ENCODE measurements at places on chromosomes 12 and 14.

- DNase-seq, result no peak
Observed at GRCh38 chr14:73973497-73973896, 23.4 kb downstream of the COQ6 start.

GRCh38 chr12:100675432-100675831 is 101.9 kb downstream of the GAS2L3 start:
- no peak for DNase-seq

GRCh38 chr12:125205386-125205785 is 140.2 kb downstream of the AACS start:
- DNase-seq, result no peak

DNA sequence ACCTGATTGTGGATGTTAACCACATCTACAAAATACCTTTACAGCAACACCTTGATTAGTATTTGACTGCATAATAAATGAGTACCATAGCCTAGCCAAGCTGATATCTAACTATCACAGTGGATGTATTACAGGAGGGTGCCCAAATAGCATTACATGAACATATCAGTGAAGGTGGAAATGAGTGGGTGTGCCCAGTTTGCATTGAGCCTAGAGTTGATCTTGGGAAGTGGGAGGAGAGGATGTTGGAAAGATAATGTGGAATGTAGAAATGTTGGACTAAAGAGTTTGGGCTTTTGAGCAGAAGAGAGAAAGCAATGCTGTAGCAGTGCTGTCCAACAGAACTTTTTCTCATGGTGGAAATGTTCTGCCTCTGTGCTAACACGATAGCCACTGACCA is 98.9 kb downstream of the ANO6 start:
- DNase-seq, result no peak

DNA sequence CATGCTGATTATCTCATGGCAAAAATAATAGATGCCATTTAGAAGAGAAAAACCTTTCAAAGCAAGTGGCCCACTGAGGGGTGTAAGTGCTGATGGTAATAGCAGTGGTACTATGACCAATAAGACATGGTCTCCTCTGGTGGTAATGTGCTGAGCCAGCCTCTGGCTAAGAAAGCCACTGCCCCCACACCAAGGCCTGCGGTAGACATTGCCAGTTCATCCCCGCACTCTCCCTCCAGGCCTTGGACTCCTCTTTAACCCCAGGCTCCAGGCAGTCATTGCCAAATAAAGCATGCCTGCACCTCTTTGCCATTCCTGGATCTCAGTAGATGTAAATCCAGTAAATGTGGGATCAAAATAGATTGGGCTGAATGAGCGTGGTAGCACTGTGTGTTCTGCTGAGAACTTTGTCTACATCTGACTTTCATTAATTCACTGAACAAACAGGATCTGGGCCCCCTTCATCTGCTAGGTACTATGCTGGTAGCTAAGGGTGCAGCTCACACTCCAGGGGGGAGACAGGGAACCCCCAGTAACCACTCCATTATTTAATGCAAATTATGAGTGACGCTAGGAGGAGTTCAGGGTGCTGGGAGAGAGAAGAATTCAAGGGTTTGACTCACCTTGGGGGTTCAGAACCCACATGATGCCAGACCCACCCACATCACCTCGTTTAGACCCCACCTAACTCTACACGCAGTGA is 89.3 kb downstream of the BCL11B start:
- no peak for DNase-seq

GRCh38 chr14:99966037-99966835 is 99.0 kb upstream of the EVL start:
- DNase-seq, result no peak

GRCh38 chr12:93653079-93653478 is 24.1 kb upstream of the CRADD start:
- DNase-seq, result no peak

DNA sequence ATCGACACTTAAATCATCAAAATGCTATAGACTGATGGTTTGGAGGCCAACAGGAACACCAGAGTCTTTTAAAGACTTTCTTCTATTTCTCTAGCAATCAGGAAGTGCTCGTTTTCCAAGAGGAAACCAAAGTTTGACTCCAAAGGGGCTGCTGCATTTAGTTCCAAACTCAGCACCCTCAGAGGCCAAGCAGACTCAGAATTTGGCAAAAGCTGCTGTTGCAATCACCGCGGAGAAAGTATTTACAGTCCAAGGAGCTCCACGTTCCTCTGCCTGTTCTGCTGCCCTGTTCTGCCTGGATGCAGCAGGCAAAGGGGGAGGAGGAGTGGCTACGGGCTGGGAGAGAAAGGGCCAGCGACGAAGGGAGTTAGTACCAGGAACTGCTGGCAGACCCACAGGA is 325.1 kb downstream of the BCL11B start:
- DNase-seq, result no peak

DNA sequence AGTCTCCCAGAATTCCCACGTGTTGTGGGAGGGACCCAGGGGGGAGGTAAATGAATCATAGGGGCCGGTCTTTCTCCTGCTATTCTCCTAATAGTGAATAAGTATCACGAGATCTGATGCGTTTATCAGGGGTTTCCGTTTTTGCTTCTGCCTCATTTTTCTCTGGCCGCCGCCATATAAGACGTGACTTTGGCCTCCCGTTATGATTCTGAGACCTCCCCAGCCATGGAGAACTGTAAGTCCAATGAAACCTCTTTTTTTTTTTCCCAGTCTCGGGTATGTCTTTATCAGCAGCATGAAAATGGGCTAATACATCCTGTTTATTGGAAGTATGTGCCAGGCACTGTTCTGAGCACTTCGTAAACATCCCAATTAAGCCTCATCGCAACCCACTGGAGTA is 788 bp downstream of the KRT72 start:
- DNase-seq, result no peak

- DNase-seq, result no peak
Observed at GRCh38 chr12:77401064-77401769, 335.8 kb upstream of the E2F7 start.

GRCh38 chr12:13205809-13206559 is 9.5 kb downstream of the EMP1 start:
- no peak for DNase-seq

- no peak for DNase-seq
Observed at GRCh38 chr12:26251600-26251999, 56.2 kb downstream of the SSPN start.

DNA sequence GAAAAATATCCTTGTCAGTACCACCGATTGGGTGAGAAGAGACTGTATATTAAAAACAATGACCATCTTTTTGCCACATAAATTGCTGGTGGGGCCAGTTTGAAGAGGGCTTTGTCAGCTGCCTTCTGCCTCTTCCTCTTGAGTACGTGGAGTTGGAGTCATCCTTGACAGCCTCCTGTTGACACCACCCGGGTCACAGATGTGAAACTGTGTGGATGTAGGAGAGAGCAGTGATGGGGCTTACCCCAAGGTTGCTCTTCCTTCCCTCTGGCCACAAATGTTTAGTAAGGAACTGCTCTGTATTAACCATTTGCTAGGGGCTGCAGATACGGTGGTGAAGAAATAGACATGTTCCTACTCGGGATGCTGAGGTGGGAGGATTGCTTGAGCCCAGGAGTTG is 12.2 kb downstream of the PTPN11 start:
- no peak for DNase-seq

GRCh38 chr14:91755570-91756295 is 23.8 kb upstream of the CATSPERB start:
- no peak for DNase-seq

DNA sequence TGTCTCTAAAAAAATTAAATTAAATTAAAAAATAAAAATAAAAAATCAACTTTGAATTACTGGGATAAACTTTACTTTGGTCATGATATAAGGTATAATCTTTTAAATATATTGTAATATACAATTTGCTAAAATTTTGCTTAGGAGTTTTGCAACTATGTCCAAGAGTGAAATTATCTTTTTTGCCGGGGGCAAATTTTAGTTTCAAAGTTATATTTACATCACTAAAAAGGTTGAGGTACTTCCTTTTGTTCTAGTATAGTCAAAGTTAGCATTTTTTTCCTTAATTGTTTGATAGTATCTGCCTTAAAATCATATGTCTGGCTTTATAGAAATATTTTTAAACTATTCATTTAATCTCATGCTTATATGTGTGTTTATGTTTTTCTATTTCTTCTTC is 17.6 kb upstream of the OR10AD1 start:
- no peak for DNase-seq

GRCh38 chr14:32083315-32083624 is 6.2 kb downstream of the ARHGAP5 start:
- no peak for DNase-seq

- no peak for DNase-seq
Observed at GRCh38 chr12:41683023-41683422, 461.7 kb downstream of the GXYLT1 start.

GRCh38 chr14:94752591-94753436 is 17.1 kb downstream of the GSC start:
- DNase-seq, result no peak

- no peak for DNase-seq
Observed at GRCh38 chr12:58907391-58907790, 12.9 kb downstream of the LRIG3 start.

- no peak for DNase-seq
Observed at GRCh38 chr12:49924628-49925246, 21.0 kb upstream of the FAIM2 start.

DNA sequence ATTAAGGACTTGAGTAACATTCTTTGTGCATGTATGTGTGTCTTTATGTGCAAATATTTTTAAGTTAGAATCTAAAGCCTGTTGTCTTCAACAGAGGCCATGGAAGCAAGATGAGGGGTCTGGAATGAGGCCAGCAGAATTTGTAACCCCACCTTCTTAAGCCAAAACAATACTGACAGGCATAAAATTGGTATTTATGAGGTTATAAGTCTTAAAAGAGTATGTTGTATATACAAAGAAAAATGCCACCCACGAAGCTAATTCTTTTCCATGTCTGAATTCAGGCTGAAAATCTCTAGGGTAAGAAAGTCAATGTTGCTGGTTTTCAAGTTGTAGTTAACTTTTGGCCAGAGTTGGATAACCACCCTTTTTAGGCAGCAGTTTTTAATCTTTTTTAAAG is 86.2 kb upstream of the TMTC1 start:
- no peak for DNase-seq

DNA sequence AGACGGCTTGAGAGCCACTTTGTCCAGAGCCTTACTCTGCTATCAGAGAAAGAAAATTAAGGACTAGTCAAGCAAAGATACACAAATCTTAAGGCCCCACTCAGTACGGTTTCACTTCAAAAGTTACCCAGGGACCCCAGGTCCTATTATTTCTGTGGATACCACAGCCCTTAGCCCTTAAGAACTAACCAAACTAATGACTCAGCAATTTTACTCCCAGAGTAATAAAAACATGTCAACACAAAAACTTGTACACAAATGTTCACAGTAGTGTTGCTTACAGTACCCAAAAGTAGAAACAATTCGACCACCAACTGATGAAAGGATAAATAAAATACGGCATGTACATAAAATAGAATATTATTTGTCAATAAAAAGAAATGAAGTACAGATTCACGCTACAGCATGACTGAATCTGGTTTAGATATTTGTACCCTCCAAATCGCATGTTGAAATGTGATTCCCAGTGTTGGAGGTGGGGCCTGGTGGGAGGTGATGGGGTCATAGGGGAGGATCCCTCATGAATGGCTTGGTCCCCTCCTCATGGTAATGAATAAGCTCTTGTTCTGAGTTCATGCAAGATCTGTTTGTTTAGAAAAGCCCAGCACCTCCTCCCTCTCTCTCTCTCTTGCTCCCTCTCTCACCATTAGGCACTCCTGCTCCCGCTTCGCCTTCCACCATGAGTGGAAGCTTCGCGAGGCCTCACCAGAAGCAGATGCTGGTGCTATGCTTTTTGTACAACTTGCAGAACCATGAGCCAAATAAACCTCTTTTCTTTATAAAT is 30.5 kb downstream of the AREL1 start:
- no peak for DNase-seq

GRCh38 chr12:123436017-123436964 is at the start of gene RILPL2:
RILPL2 (minus strand) TSS chr12:123436684; CDS start chr12:123436420, 264 bp downstream.
- DNase-seq, result no peak

DNA sequence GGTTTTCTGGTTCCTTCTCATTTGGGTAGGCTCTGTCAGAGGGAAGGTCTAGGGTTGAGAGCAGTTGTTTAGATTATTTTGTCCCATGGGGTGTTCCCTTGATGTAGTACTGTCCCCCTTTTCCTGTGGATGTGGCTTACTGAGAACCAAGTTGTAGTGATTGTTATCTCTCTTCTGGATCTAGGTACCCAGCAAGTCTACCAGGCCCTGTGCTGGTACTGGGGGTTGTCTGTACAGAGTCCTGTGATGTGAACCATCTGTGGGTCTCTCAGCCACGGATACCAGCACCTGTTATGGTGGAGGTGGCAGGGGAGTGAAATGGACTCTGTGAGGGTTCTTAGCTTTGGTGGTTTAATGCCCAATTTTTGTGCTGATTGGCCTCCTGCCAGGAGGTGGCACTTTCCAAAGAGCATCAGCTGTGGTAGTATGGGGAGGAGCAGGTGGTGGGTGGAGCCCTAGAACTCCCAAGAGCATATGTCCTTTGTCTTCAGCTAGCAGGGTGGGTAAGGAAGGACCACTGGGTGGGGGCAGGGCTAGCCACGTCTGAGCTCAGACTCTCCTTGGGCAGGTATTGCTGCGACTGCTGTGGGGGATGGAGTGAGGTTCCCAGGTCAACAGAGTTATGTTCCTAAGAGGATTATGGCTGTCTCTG is 179.3 kb upstream of the BTG1 start:
- no peak for DNase-seq

- no peak for DNase-seq
Observed at GRCh38 chr12:65279369-65280112, 1.1 kb downstream of the MSRB3 start.

GRCh38 chr12:74741112-74741511 is 203.5 kb downstream of the ATXN7L3B start:
- no peak for DNase-seq

DNA sequence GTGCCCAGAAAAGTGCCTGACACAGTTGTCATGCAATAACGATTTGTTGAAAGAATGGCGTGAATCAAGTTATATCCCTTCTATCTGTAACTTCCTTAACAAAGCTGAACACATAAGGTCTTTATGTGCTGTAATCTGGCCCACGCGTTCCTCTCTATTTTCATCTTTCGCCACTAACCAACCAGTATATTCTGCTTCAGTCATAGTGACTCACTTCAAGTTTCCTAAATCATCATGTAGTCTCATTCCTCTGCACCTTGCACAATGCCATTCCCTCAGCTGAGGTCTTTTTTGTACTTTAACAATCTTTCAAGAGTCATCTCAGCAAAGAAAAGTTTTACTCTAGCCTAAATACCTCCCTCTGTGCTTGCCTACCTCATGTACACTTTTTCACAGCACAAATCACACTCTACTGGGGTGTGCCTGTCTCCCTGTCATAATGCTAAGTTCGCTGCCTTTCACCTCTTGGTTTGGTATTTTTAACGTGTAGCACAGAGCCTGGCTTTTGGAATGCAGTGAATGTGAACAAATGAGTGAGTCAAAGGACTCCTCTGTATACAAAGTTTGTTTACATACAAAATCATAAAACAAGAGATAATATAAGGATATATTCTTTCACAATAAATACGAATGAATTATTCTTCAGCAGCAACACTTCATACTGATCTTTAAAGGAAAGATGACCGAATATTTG is 2.9 kb upstream of the CMAS start:
- no peak for DNase-seq

DNA sequence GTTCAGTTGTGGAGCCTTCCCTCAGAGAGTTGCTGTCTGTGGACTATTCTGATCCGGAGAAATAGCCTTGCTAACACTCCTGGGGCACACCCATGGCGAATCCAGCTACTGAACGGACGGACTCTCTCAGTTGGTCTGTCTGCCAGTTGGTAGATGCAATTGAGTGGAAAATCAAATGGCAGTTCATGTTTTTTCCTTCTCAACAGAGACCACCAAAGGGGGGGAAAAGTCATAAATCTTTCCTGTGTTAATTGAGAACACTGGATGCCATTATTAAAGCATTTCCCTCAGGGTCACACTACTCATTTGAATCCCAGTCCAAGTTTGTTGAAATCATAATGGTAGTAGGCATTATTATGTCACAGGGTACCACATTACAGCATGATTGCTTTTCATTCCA is 354.3 kb upstream of the FAR2 start:
- no peak for DNase-seq
